Anterior cingulate cortex (tissue), 58 donors: ENCODE measurements at places on chromosomes 7 and 10.
A peak's percentile ranks its signal among the peaks of the same experiment; 100 is the strongest.

- no peak for DNase-seq
These were observed 94.1 kb downstream of the ARMH3 start for GRCh38 chr10:101961591-101962498.

- DNase-seq, result no peak
These were observed 60.1 kb upstream of the SDK1 start for GRCh38 chr7:3240826-3241430.

- DNase-seq, result no peak
These were observed 263.0 kb upstream of the ZWINT start for GRCh38 chr10:56624082-56624481.

DNA sequence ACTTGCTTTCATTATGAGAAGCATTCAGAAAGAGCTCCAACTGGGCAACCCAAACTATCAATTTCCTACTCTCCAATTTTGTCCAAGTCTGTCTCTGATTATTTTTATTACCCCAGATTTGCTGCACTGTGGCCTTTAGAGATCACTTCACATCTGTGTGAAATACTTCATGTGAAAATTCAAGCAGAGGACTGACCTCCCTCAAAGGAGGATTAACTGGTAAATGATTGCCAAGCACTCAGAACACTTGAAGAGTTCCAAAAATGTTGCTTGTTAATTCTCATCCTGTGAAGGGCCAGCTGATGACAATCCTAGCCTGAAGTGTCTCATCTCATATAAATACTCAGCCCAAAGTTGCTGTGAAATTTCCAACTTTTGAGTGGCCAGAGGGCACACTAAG, 182.8 kb upstream of the DGKB start:
- no peak for DNase-seq

DNA sequence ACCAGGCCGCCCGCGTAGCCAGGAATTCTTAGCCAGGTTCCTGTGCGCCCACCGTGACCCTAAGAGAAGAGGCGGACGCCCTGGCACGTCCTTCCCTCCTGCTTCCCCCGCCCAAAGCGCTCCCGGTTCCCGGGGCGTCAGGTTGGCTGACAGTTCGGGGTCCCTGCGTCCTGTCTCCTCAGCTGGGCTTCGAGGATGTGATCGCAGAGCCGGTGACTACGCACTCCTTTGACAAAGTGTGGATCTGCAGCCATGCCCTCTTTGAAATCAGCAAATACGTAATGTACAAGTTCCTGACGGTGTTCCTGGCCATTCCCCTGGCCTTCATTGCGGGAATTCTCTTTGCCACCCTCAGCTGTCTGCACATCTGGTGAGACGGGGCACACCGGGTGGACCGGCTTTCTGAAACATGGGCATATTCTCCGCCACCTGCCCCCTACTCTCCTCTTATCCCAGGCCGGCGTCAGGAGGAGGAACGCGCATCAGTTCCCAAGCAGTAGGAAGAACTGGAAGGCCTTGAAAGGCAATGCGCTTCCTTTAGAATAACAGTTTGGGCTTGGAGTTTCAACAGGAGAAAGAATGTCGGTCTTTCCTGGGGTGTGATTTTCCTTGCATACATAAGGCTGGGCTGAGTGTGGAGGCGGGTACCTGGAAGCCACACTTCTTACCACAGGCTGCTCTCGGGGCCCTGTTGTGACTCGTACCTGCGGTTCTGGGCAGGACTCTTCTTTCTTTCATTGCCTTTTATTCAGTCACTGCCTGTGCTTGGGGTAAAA, 728 bp downstream of the CAV2 start:
- DNase-seq, result no peak

DNA sequence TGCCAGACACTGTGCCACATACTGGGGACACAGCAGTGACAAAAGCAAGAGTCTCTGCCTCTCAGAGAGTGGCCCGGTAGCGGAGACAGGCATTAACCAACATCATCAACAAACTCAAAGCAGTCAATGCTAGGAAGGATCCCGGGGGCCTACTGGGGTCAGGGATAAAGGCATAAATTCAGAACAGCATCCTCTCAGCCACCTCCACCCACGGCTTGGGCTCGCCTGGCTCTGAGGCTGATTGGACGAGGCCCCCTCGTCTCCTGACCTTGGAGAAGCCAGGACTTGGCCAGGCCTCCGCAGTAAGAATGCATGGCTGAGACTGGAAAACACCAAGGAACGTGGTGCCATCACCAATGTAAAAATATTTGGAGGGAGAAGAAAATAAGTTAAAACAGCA, 102.1 kb downstream of the ARHGAP22 start:
- DNase-seq, result no peak

DNA sequence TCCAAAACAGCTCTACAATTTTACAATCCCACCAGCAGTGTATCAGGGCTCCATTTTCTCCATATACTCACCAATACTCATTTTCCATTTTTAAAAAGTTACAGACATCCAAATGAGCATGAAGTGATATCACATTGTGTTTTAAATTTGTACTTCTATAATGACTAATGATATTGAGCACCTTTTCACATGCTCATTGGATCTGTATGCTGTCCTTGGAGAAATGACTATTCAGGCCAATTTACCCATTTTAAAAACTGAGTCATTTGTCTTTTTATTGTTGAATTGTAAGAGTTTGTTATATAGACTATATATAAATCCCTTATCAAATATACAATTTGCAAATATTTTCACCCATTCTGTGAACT, 162.0 kb downstream of the MAGI2 start:
- no peak for DNase-seq

DNA sequence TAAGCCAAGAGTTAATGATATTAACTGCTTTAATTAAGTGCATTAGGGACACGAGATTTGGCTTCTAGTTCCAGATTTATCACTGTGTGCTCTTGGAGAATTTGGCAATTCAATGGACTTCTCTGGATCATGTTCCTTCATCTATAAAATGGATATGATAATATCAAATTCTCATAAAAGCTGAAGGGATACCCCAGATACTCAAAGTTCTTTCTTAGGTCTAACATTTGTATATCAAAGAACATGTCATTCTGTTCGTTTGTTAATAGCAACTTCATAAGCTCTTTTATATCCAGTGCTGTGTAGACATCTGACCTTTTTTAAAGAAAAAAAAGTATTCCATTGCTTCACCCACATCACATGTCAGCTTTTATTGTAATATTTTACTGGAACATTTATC, 54.6 kb upstream of the HDAC9 start:
- DNase-seq, result no peak

- peak; percentile 25 for DNase-seq
These were observed 786 bp downstream of the ATP5F1C start for GRCh38 chr10:7788639-7789286.

- no peak for DNase-seq
These were observed 93.4 kb upstream of the OIT3 start for GRCh38 chr10:72800000-72800740.

DNA sequence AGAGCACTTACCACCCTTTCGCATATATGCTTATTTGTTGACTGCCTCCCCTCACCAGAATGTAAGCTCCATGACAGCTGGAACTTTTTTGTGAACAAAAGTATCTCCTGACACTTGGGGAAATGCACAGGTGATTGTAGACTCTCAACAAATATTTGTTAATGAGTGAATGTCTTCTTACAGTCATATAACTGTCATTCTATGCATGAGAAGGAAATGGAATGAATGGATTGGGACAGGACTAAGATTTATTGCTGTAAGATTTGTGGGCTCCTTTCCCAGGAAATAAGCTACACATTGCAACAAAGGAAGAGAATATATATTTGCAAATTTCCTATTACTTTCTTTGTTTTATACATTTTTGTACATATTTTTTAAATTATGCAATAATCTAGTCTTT, 48.5 kb downstream of the FEZF1 start:
- DNase-seq, result no peak

DNA sequence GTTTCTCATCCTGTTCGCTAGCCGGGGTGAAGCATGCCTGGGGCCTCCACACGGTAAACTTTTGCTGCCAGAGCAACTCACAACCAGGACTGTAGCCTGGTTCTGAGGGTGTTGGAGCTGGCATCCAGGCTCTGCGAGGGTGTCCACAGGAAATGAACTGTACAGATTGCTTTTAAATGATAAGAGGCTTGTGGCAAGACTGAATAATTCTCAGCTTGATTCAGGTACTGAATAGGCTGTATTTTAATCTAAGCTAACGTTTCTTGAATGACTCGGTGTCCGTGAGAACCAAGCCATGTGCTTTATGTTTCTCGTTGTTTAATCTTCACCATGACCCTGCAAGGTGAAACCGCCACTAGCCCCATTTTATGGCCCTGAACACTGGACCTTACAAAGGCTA, 49.3 kb downstream of the EEPD1 start:
- no peak for DNase-seq

GRCh38 chr10:69465457-69466157, 14.3 kb downstream of the TSPAN15 start:
- no peak for DNase-seq

- no peak for DNase-seq
These were observed 5.4 kb downstream of the IDI1 start for GRCh38 chr10:1043532-1043995.

DNA sequence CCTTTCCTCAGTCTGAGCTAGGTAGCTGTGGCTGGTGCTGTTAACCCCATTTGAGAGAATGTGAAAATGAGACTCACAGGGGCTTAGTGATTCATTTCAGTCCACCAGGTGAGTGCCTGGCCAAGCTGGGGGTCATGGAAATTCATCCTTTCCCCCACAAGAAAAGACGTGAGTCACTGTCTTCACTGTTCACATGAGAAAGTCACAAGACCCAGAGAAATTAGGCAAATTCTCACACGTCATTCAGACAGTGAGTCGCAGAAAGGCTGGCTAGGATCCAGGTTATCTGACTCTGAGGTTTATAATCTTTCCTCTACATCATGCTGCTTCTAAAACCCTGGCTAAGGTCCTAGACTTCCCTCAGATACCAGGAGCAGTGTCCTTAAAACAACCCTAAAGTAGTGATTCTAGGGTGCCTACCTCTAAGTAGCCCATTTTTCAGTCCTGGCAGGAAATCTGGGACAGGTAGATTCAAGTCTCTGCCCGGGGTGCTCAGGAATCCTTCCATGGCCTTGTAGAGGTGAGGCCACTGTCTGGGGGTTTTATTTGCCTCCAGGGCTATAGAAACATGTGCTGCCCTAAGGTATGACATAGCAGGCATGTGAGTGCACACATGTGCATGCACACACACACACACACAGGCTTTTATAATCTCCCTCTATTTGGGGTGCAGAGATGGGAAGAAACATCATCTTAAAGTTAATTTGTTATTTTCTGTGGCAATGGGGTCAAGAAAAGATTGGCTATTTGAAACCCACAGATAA, 427.9 kb upstream of the CELF2 start:
- no peak for DNase-seq

GRCh38 chr10:947051-947450, 15.5 kb upstream of the LARP4B start:
- no peak for DNase-seq

- no peak for DNase-seq
These were observed 11.9 kb upstream of the ABCC2 start for GRCh38 chr10:99770408-99771045.

DNA sequence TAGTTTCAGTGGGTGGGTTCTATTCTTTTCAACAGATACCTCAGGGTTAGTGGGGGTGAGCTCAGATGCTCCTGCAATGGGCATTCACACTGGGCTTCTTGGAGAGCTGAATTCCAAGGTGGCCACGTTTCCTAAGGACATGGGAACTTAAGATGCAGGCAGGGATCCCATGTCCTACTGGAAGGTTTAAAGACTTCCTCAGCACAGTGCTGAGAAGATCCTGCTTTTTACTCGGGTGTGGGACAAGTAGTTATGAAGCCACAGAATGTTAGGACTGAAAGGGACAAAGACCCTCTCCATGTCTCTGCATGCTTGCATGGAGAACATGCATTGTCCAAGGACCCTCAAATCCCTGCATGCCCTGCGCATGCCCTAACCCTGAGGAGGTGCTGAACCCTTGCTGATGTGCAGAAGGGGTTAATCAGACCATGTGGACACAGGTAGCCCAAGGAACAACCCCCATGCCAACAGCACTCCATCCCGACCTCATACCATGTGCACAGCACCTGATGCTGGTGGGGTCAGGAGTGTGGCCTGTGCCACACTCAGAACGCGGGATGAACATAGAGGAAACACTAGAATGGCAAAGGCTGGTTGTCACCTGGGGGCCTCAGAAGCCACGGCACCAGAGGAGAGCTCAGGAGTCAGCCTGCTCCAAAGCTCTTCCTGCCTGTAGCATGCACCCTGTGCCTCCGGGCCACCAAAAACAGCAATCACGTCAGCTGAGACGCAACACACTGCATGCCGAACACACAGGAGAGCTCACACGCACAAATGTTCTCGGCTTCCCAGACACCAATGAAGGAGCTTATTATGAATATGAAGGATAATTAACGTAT, 15.2 kb downstream of the IL2RA start:
- no peak for DNase-seq

DNA sequence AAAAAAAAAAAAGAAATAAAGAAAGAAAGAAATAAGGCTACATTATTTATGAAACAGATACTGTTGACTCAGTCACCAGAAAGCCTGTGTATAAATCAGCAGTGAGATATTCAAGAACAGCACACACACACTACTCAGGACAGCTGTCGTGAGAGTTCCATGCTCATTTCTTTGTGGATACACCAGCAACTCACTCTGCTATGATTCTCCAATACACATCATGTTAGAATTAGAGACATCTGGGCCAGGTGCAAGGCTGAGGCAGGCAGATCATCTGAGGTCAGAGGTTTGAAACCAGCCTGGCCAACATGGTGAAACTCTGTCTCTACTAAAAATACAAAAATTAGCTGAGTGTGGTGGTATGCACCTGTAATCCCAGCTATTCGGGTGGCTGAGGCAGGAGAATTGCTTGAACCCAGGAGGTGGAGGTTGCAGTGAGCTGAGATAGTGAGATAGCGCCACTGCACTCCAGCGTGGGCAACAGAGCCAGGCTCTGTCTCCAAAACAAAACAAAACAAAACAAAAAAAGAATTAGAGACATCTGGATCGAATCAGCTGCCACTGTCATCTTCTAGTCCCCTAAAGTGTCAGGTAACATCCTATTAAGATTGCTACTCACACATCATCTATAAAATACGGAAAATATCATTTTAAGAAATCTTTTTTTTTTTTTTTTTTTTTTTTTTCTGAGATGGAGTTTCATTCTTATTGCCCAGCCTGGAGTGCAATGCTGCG, 11.2 kb upstream of the NUPR2 start:
- no peak for DNase-seq

DNA sequence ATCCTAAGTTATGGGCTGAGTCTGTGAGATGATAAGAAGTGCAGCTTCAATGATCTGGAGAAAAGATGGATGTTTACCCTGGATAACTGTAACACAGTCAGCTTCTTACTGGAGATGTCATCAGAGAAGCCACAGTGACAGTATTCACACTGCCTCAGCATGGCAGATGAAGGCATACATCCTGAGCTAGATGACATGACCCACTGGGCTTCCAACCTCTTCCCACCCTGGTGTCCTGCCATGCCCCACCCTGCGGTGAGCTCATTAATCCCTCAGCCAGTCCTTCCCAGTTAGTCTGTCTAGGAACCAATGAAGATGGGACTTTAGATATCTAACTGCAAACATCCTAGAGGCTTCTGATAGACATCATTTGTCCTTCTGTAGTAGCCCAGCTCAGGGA, 213.8 kb downstream of the TAX1BP1 start:
- no peak for DNase-seq
